ENCODE measurements at places on chromosomes 3 and 15. TPM values are rescaled to one million over a fixed set of nuclear protein-coding genes. Genes with fewer than 3 reads are reported as not detected.

CADPS gene
- not detected for total RNA-seq

HHLA2 gene
- not detected for total RNA-seq

MAP2K1 gene
- total RNA-seq: 67.9 TPM

DNA sequence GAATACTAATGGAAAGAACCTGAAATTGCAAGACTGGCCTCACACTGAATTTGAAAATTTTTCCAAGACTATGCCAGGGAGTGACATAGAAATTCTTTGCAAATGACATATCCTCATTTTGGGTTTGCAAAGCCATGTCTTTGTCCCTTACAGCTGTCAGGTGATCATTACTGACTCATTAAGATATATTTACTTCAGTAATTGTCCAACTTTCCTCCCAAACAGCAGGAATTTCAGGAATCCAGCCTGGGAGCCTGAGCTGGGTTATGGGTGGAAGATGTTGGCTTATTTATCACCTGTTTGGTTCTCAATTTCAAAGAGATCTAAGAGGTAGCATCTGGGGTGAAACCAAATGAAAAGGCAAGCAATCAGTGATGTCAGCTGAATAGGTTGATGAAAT, 111.6 kb upstream of the ACP3 start:
- H3K27ac ChIP-seq: no peak overlapping the region
- H3K27me3 ChIP-seq: no peaks in the 10 kb centered on the region
- DNase-seq: no peak

DNA sequence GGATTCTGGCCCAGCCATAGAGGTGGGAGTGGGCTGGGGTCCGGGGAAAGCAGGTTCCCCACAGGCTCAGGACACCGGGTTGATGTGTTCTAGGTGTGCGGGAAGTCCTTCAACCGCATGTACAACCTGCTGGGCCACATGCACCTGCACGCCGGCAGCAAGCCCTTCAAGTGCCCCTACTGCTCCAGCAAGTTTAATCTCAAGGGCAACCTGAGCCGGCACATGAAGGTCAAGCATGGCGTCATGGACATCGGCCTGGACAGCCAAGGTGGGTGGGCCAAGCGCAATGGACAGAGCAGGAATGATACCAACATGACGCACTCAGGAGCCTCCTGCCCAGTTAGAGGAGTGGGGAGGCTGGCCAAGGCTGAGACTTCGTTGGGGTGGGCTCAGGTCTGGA, 28.2 kb downstream of the IDH2 start:
- no peak overlapping the region for H3K4me3 ChIP-seq
- H3K4me1 ChIP-seq: no peaks in the 10 kb centered on the region
- no peak for DNase-seq
- H3K27ac ChIP-seq: no peak overlapping the region
- no peaks in the 10 kb centered on the region for H3K27me3 ChIP-seq

DNA sequence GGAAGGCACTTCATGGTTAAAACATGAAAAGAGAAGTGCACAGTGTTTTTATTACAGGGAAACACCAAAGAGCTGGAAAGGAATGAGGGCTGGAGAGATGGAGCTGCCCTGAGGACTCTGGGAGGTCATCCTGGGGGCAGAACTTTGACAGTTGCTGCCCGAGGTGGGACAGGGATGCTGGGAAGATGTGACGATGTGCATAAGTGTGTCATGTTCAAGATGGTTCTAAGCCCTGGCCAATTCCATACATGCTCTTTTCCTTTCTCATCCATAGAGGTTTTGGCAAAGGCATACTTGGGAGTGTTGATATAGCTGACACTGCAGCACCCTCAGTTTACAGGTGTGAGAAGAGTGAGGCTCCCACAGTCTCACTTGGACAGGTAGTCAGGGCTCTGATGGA, 23.8 kb downstream of the LPP start:
- H3K4me1 ChIP-seq: no peaks in the 10 kb centered on the region
- no peak overlapping the region for H3K4me3 ChIP-seq
- H3K27ac ChIP-seq: no peak overlapping the region
- H3K27me3 ChIP-seq: no peaks in the 10 kb centered on the region
- no peak for DNase-seq
- H3K36me3 ChIP-seq: no peaks in the 10 kb centered on the region

GRCh38 chr3:82132210-82133069, 371.0 kb upstream of the GBE1 start:
- H3K27ac ChIP-seq: no peak overlapping the region
- H3K4me1 ChIP-seq: no peaks in the 10 kb centered on the region
- no peak overlapping the region for H3K4me3 ChIP-seq

GRCh38 chr3:46913644-46914043, 36.1 kb downstream of the PTH1R start:
- peaks cover 2% of the 10 kb centered on the region for H3K36me3 ChIP-seq
- H3K4me1 ChIP-seq: no peaks in the 10 kb centered on the region
- no peaks in the 10 kb centered on the region for H3K27me3 ChIP-seq
- H3K27ac ChIP-seq: no peak overlapping the region

- no peak overlapping the region for H3K4me3 ChIP-seq
- no peak for DNase-seq
- H3K27me3 ChIP-seq: no peaks in the 10 kb centered on the region
- no peaks in the 10 kb centered on the region for H3K36me3 ChIP-seq
- H3K27ac ChIP-seq: no peak overlapping the region
These were observed 204.2 kb downstream of the DIPK2A start for GRCh38 chr3:144175644-144176425.
